ENCODE measurements at places on chromosomes 2 and 18.
A peak's percentile ranks its signal among the peaks of the same experiment; 100 is the strongest.

DNA sequence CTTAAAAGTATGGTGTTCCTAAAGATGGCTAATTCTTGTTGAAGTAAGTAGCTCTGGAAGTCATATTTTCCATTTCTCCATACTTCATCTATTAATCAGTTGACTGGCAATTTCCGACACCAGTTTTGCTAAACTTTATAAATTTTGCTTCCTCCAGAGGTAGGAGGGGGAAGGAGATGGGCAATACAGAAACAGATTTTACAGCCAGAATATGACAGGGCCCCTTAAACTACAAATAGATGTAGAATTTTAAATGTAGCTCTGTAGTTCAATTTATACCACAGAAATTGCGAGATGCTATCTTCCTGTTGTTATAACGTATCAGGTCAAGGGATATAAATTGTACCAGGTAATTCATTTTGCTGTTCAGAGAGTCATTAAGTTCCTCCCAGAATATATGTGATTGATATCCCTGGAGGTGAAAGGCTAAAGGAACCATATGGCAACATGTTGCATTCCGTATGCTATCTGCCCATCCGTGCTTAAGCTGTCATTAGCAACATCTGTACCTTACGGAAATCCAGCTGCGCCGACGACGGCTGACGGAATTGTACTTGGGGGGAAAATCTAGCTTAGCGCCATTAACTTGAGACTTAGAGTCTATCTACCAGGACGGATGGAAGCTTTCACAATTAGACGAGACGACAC lies 8.4 kb upstream of the NR4A2 start:
- DNase-seq: no peak

DNA sequence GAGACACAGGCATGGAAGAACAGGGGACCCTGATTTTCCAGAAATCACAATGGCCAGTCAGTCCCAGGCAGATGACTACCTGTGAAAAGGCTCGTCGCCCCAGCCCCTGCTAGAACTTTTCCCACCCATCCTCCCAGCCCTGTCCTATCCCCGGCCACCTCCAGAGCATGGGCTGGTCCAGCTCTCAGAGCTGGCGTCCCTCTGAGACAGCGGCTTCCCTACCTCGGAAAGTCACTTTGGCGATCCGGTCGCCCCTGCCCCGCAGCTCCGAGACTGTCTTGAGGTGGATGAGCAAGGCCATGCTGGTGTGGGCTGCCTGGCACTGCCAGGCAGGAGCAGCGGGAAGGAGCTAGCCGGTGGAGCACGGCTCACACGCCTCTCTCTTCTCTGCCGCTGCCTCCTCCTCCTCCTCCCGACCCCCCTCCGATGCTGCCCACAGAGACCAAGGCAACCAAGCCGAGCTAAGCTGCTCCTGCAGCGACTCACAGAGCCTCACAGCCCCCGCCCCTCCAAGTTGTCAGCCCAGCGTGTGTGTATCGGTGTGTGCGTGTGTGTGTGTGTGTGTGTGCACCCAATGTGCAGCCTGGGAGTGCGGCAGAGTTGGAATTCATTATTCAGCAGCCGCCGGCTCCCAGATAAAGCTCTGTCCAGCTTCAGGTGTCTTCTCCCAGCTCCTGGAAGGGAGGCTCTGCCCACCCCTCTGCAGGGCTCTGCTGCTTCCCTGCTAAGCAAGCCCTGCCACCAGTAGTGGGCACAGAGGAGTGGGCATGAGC lies 80.5 kb upstream of the OTOF start:
- DNase-seq: no peak

DNA sequence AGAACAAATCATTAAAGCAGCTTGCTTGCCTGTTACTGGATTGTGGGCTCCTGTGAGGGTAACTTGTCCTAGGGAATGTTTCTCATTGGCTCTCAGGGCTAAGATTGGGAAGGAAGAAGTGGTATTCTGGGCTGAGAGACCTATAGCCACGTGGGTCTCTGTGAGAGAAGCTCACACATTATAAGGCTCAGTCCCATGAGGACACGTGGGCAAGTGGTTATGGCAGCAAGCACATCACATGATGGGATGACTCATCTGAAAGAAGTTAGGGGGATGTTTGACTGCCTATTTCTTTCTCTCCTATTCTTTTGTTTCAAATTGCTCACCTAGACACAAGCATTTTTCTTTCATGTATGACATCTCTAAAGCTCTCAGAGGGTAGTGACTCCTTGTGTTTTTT lies 418.0 kb upstream of the ST6GAL2 start:
- peak; percentile 79 for DNase-seq

GRCh38 chr18:9756933-9757470 lies 48.9 kb downstream of the RAB31 start:
- no peak for DNase-seq

DNA sequence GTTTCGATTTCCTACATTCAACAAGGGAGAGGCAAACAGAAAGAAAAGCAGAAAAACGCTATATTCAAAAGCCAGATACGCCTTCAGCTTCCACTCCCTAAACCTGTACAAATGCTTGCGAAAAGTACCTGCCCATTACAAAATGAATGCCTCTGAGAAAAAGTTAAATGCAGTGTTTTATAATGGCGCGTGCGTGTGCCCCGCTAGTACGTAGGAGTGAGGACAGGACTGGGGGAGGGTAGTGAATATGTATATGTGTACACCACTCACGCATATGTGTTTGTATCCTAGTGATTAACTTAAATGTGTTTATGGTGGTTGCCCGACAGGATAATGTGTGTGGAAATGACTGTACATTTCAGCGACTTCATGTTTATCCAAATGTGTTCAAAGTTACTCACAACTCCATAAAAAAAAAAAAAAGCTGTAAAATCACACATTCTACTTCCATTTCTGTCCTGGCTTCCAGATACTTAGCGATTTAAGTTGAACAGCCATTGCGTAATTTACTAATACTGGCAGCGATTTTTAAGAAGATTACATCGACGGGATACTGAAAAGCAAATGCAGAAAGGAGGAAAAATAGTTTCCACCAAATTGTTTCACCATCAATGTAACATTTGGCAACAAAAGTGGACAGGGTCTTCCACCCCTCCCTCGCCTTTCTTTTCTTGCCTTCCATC lies 1.3 kb downstream of the NEUROD1 start:
- DNase-seq: no peak

DNA sequence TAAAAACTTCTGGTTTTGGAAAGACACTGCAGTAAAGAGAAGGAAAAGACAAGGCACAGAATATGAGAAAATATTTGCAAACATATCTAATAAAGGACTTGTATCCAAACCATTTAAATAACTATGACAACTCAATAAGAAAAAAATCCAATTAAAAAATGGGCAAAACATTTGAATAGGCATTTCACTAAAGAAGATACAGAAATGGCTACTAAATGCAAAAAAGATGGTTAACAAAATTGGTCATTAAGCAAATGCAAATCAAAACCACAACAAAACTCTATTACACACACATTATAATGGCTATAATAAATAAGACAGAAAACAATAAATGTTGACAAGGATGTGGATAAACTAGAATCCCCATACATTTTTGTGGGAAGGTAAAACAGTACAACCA lies 14.5 kb downstream of the MYOM1 start:
- DNase-seq: no peak

DNA sequence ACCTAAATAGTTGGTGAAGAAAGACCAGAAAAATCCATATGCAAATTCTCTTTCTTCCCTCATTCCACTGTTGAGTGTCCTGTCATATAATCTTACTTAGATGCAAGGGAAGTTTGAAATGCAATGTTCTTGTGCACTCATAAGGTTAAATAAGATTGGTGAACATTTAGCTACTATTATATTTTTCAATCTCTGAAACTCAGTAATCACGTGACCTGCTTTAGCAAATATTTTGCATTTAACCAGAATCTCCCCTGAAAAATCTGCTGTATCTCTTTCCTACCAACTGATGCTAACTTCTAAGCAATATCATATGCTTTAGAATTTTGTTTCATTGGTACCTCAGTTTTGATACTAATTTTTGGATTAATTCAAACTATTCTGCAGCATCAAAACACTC lies 533.2 kb downstream of the RIT2 start:
- no peak for DNase-seq

- no peak for DNase-seq
Measured at GRCh38 chr18:33577685-33578517, at the start of gene ASXL3. Gene ASXL3, plus strand, starts transcription at chr18:33578219. Its CDS starts 413 bp downstream, at chr18:33578632.

- DNase-seq: no peak
Measured at GRCh38 chr2:233062946-233063268, 2.8 kb downstream of the INPP5D start.

DNA sequence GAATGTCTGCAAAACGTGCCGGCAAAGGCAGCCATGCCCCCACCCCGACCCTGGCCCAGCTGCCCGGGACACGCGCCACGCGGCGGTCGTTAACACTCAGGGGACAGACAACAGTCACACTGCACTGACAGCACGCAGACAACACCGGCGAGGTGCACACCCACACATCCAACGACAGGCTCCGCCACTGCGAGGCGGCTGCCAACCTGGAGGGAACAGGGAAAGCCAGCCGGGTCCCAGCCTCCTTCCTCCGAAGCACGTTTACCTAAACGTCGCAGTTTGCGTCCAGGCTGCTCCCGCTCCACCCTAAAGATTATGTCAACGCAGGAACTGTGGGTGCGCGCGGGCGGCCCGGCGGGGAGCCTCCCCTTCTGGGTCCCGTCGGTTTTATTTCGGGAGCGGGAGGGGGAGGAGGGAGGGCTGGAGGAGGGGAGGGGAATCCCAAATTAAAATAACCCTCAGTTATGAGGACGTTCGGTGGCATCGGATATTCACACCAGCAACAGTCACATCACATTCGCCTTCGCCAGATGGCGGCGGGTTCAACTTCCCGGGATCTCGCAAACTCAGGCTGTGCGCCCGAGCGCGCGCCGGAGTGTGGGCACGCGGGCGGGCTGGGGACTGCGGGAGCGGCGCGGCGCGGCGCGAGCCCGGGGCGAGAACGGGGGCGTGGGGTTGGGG lies 644 bp downstream of the PTGR3 start:
- DNase-seq: no peak

- peak; percentile 62 for DNase-seq
Measured at GRCh38 chr2:224248944-224249371, 152.9 kb downstream of the FAM124B start.

DNA sequence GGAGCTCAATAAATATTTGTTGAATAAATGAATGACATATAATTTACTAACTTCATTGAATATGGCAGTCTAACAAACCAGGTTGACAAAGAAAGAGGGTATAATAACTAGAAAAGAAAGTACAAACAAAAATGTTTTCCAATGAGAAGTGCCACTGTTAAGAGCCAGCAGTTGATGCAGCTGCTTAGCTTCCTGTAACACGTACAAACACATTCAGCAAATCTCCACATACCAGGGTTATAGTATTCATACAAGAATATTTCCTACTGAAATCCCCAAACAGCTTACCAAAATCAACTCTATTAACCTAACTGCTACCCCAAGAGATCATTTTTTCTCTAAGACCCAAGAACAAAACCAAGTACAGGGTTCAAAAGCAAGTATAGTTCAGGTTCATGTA lies 77.7 kb downstream of the THADA start:
- no peak for DNase-seq

GRCh38 chr2:10954856-10955818 lies 43.4 kb downstream of the KCNF1 start:
- no peak for DNase-seq
